Umbilical cord (tissue), 2 donors: ENCODE measurements at places on chromosomes 6 and 20. TPM values are rescaled to one million over a fixed set of nuclear protein-coding genes. Genes with fewer than 3 reads are reported as not detected.

XKR7 gene
- 0.48 TPM for total RNA-seq

ISM1 gene
- total RNA-seq, result 6.7 TPM

FAM184A gene
- 8.7 TPM for total RNA-seq

DNA sequence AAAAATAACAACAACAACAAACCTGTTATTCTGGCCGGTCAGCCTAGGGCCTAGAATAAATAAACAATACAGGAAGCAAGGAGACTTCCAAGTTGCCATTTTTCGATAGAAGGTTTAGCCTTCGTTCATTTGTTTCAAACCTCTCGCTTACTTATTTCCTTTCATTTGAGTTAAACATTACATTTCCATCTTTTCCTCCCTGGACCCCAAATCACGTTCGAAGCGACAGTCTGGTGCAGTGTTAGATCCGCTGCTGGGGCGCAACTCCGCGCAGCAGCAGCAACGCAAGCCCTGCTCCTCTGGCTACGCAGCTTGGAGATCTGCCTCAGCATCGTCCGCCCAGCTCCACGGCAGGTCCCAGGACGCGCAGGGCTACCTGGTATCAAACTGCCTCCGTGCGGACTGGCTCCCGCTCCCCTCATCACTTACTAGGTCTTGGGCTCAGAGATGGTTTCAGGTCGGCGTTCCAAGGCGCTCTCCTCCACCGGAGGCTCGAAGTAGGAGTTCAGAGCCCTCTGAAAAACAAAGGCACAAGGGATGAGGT, 530 bp downstream of the TDP2 start:
- no peak for DNase-seq

DNA sequence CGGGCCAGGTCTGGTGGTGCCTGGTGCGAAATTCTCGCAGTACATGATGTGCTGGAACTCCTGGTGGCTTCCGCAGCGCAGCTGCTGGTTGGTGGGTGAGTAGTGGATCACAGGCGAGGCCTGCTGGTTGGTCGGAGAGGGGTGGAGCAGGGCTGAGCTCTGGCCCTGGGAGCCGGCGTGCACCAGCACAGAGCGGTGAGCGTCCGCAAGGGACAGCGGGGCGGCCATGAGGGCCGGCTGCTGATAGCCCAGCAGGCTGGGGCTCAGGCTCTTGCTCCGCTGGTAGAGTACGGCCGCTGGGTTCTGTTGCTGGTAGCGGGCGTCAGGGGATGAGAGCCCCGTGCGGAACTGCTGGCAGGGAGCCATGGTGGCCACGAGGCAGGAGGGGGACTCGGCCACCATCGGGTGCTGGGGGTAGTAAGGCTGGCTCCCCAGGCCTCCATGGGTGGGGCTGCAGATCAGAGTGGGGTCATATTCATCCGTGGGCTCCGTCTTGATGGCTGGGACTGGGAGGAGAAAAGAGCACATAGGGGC, 110.2 kb downstream of the NFATC2 start:
- no peak for DNase-seq

DNA sequence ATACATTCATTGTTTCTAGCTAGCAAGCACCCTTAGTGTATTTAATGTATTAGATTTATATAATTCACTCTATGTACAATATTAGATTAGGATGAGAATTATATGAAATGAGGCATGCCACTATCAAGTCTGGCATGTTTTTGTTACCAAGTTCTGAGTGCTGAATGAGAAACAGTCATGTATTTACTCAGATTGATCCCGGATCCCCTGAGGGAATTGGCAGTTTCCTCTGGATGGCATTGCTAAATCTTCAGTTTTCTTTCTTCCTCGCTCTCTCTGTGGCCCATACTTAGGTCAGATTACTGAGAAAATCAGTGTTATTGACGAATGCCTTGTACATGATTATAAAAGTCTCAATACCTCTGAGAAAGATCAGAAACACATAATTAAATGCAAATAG, 66.6 kb downstream of the CDKAL1 start:
- DNase-seq, result no peak
